Common myeloid progenitor, CD34-positive (primary cell): ENCODE measurements at places on chromosomes 16 and 17.

- DNase-seq: no peak
Observed at GRCh38 chr17:75524269-75524969, 1.1 kb upstream of the LLGL2 start.

GRCh38 chr17:2400474-2400866 lies 390 bp downstream of the MNT start:
- peak; percentile 43 for DNase-seq

DNA sequence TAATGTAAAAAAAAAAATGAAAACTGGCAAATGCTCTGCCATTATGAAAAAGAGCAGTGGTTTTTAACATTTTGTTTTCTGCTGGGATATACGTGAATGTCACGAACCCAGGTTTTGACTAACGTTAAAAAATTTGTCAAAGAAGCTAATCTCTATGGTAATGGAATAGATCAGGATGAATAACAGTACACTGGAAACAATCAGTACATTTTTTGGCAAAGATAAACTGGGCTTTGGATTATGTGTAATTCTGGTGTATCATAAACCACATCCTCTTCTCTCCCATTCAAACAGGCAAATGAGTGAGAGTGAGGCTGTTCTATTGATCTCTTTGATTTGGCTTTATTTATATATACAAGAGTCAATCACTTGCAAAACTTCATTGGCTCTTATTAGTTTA lies 207.0 kb upstream of the IRX3 start:
- no peak for DNase-seq

DNA sequence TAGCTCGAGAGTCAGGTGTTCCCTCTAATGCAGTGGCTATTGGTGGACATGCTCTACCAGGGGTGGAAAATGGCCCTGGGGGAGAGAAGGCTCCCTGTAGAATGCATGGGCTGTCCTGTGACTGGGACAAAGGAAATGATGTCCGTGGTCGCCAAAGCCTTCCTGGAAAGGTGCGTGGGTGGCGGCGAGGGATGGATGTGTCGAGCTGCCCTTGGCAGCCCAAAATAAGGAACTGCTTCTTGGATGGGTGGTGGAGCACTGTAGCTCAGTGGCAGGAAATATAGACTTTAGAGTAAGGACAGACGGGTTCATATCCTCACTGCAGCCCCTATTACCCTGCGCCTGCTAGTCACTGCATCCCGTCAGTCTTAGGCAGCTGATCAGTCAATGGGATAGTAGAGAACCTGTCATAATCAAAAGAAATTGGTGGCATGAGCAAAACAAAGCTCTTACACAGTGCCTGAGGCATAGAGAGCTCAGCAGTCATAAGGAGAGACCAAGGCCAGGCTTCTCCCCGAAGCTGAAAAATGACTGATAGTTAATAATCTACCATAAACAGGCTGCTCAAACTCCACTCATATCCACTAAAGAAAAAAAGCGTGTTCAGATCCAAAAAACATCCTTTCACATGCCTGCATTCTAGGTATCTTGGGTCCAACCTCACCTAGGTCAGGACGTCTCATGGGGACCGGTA lies 123.5 kb upstream of the PLCG2 start:
- no peak for DNase-seq

DNA sequence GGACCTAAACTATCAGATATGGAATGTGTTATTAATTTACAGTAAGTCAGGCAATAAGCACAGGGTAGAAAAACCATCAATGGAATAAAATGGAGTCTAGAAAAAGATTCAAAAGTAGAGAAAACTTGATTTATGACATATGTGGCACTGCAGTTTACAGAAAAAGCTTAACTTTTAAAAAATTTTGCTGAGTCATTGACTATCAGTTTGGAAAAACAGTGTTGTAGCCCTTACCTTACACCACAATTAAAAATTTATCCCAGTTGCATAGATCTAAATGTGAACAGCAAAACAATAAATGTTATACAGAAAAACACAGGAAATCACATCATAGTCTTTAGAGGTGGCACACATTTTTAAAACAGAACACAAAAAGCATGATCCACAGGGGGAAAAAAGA lies 108.5 kb downstream of the USP22 start:
- peak; percentile 51 for DNase-seq
